ENCODE measurements at places on chromosomes 1 and 21.

- no peak for DNase-seq
Measured at GRCh38 chr1:181538836-181539235, 55.5 kb downstream of the CACNA1E start.

DNA sequence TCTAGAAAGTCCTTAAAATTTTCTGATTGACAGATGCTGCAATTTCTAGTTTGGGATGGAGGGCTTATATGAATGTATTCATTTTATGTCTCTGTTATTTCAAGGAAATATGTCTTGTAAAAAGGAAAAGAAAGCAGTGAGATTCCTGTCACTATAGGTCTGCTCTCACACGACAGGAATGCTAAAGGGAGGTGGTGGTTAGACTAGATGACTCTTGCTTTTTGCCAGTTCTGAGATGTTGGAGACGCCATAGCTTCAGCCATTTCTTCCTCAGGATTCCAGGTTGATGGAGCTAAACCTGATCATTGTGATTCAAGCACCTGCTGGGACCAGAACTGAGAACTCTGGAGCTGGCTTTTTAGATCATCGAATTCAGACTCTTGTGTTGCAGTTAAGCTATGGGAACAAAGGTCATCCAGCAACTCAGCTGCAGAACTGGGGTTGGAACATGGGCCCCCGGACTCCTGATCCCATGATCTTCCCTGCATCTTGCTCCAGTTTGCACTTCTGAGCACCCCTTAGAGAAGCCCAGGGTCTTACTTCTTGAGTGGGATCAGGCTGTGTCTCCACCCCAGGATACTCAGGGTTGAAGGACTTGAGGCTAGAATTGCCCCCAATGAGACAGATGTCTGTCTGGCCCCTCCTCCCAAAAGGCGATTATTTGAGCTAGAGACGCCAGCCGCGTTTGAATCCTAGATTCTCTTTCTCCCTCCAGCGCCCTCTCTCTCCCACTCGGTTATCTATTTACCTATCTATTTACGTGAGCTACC is 46.7 kb upstream of the FOXO6 start:
- no peak for DNase-seq

GRCh38 chr21:45767071-45768006 is 123.8 kb downstream of the PCBP3 start:
- no peak for DNase-seq

- peak; percentile 68 for DNase-seq
Measured at GRCh38 chr1:42146626-42147320, 6.4 kb upstream of the GUCA2B start.

GRCh38 chr1:51100264-51100880 is 1.7 kb upstream of the C1orf185 start:
- no peak for DNase-seq

DNA sequence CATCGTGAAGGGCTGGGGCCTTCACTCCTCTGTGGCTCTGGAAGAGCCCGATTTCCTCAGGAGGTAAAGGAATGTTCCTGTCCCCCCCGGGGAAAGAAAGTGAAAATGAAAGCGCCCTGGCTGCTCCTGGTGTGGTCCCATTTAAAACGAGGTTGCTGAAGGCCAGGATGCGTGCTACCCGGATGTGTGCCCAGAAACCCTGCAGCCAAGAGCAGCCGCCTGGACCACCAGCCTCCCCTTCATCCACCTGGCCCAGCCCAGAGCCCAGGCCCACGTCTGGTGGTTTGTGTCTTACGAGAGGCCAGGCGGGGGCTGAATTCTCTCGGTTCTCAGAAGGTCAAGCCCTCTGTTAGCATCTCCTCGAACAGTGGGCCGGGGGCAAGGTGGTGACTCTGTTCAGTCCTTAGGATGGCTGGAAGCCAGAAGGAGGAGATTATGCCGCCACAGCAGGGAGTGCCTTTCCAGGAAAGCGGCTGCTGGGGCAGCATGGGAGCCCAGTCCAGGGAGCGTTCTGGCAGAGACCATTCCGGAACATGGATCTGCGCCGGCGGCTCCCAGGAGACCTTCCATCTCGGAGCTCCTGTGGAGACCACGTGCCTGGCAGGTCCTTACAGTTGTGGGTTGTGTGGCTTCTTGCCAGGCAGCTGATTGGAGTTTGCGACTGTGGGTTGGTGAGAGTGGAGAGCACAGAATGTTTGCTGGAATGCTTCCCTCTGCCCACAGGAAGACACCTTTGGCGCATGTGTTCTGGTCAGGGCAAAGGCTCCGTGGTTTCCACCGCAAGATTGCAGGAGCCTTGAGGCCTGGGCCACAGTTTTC is 1.4 kb downstream of the GUK1 start:
- no peak for DNase-seq

DNA sequence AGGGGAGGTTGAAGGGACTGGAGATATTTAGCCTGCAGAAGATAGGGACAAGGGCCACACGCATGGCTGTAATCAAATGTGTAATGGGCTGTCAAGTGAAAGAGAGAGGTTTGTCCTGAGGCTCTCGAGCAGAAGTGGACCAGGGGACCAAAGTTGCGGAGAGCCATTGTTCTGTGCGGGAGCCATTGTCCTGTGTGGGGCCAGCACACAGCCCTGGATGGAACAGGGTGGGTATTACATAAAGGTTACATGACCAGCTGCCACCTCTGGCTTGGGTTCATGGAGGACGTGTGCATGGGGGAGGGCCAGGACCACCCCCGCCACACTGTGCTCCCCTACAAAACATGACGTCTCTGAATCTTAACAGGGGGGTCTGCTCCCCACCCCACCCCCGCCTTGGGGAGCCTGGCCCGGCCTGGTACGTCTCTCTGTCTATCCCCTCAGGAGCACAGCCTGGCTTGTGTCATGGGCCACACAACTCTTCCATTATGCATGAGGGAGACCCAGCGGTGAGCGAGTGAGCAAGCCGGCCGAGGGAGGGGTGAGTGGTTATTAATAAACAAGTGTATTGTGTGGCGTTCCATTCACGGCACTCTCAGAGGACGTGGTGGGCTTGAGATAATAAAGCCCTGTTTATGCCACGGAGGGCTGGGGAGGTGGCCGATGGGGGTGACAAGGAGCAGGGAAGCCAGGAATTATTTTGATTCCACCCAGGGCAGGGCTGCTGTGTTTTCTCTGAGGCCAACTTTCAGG is at the start of gene NFASC:
NFASC (plus strand) TSS at position 703 of the 753 bp plus-strand sequence. CDS start 73,454 bp downstream, outside the sequence.
- no peak for DNase-seq

- no peak for DNase-seq
Measured at GRCh38 chr1:102640872-102641271, 467.4 kb downstream of the COL11A1 start.

GRCh38 chr1:111214074-111214801 is 13.3 kb upstream of the CHI3L2 start:
- no peak for DNase-seq

GRCh38 chr21:38959692-38960061 is 153.9 kb downstream of the ETS2 start:
- no peak for DNase-seq

DNA sequence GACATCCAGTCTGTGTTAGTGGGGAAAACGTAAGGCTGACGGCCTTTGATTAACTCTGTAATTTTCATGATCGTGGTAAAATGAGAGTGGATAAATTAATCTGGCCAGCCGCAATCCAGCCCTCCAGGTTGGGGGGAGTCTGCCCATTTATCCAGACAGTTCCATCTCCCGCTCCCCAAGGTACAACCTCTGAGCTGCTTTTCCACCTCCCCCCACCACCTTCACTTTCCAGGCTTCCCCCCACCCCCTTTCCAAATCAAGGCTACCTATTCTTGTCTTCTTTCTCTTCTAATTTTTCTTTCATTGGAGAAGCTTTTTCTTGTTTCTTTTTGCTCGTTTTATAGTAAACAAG is 6.0 kb downstream of the MIER1 start:
- no peak for DNase-seq

GRCh38 chr21:43282358-43283120 is 113.7 kb downstream of the CRYAA start:
- DNase-seq = no peak

- no peak for DNase-seq
Measured at GRCh38 chr1:238409191-238409850, 518.6 kb upstream of the ZP4 start.

DNA sequence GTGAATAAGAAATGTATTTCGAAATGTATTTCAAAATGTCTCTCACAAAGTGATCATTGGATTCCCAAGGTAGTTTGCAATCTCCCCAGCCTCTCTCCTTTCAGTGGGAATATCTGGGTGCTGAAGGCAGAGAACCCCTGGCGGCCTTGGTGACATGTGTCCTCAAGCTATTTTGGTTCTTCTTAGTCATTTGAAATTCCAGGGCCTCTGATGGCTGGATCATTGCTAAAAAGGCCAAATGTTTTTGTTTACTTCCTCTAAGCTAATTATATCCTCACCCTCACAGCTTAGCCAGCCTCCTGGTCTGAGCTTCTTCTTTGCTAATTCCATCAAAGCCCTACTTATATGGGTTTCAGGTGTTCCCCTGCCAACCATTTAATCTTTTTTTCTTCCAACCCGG is 71.2 kb downstream of the LRRC40 start:
- DNase-seq = no peak

DNA sequence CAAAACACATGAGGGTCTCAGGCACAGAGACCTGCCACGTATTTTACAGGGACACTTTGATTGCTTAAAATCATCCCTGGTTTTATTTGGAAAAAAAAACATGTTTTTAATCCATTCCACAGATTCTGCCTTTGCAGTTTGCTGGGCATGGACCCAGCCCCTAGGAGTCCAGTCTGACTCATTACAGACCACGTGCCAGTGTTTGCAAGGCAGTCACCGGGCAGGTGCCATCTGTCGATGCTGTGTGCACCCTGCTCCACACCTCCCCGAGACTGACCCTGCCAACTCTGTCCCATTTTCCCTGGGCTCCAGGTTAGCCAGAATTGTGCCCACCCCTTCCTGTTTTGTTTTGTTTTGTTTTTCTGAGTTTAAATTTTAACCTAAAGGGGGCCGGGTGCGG is 148.4 kb upstream of the TMEM51 start:
- DNase-seq = no peak

DNA sequence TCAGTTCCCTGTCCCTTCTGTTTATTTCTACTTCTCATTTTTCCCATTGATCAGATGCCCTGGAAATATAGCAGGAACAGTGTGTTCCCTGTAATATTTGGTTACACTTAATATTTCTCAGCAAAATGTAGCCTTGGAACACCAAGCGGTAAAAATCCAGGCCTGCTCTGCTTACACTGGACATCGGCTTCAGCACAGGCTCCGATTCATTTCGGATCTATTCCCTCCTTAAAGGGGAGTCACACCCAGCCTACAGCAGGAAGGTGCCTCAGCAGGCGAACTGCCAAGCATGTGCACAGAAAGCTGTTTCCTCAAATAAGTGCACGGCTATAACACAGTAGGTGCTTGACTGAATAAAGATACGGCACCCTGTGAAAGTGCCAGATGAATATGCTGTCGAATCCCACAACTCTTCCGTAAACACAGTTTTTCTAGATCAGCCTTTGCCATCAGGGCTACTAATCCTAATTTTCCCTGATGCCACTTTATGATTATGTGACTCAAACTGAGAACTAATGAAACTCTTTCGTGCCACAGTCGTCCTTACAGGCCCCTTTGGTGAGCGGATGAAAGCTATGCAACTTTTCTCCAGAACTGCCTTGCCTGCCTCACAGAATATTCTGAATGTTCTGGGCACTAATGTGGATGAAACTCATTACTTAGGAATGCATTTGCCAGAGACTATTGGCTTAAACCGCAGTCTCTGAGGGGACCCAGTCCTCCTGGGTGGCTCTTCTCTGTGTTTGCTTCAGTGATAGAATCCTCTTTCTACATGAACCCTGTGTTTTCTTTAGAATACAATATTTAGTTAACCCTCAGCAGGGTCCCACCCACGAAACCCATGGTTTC is 275.5 kb upstream of the RUNX1 start:
- DNase-seq = no peak

DNA sequence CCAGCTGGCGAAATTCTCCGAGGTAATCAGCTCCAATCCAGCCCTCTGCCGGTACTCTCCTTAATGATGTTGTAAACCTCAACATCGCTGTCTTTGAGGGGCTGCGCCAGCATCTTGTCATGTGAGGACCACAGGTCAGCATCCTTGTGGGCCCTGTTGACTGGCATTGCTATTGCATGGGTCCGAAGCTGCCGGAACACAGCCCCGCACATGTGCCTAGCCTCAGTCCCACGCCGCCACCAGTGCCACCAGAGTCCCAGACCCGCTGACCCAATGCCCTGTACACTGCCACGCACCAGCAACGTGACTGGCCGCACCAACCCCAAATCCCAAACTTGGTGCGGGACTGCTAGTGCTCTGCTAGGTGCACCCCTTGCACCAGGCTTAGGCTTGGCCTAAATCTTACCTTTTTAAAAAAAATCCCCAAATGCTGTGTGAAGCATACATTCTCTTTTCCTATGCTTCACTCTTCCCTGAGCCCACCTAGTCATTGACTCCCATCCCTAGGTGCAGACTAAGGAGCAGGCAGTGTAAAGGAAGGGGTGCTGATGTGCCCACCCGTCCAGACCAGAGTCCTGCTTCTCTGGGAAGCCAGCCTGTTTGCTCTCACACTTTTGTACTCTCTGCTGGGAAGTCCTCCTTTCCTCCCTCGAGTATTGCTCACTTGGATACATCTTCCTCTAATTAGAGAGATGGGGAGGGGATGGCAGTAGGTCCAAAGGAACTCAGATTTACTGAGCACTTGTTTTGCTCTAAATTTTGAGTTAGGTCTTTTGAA is 81.9 kb upstream of the ARTN start:
- no peak for DNase-seq

GRCh38 chr1:246907472-246907871 is 24.3 kb downstream of the AHCTF1 start:
- DNase-seq = no peak

DNA sequence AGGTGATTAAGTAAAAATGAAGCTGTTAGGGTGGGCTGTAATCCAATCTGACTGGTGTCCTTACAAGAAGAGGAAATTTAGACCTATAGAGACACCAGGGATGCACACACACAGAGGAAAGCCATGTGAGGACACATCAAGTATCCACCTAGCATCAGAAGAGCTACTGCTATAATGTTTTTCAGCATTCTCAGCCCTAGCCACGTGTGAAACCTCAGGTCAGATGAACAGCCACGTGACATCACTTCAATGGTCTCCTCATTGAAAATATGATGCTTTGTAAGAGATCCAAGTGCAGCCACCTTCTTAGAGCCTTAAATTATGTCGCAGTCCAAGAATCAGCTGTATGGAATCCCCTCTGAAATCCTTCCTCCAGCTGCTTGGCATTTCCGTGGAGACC is 65.1 kb downstream of the C1orf87 start:
- DNase-seq = no peak

- DNase-seq = no peak
Measured at GRCh38 chr1:200929530-200930278, 35.0 kb downstream of the INAVA start.

DNA sequence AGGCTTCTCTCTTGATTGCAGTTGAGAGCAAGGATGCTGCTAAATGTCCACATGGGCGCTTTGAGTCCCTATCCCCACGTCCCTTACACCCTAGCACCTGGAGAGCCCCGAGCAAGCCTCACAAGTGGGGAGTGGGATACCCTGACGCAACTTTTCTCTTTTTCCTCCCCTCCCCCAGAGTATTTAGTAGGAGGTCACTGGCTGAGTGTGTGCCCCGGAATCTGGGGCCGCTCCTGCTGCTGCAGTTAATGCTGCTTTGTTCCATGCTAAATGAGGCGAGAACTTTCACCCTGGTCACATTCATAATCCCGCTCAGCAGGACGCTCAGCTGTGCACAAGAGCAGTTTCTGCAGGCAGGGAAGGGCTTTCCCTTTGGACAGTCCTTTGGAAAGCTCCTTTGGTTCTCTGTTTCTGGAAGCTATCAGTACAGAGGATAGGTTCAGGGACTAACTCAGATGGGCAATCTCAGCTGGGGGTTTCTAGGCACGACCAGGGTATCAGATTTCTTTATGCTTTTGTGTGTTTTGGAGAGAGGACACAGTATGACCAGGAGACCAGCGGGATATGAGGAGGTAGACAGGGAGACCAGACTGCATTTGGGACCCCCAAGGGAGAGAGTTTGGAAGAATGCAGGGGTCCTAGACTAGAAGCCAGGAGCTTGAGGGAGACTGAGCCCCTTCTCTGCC is 75.9 kb downstream of the NOS1AP start:
- no peak for DNase-seq
